Activated CD8-positive, alpha-beta memory T cell treated with anti-CD3 and anti-CD28 coated beads for 24 hours (primary cell): ENCODE measurements at places on chromosomes 3 and 15.

DNA sequence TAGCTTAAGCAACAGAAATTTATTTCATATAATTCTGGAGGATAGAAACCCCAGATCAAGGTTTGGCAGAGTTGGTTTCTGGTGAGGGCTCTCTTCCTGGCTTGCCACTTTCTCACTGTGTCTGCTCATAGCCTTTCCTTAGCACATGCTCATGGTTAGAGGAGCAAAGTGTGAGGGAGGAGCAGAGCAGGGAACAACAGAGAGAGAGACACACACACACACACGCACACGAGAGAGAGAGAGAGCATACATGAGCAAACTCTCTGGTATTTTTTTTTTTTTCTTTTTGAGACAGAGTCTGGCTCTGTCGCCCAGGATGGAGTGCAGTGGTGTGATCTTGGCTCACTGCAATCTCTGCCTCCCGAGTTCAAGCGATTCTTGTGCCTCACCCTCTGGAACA, 36.8 kb upstream of the ZDHHC23 start:
- DNase-seq: no peak

GRCh38 chr3:149541091-149541491, 66.6 kb downstream of the TM4SF4 start:
- DNase-seq: no peak

- no peak for DNase-seq
Observed at GRCh38 chr15:28246605-28247004, 75.4 kb downstream of the HERC2 start.

DNA sequence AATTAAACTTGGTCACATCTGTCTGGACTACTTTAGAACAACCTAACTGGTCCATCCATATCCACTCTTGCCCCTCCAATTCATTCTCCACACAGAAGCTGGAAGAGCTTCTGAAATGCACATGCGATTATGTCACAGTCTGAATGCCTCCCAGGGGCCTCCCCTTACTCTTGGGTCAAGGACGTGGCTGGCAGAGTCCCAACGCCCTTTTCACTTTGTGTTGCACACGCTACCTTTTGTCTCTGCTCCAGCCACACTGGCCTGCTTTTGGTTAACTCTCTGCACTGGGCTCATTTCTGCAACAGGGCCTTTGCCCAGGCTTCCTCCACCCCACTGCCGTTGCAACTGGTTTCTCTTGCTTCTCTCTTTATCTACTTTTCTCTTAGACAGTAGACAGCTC, 245.2 kb downstream of the IL20RB start:
- no peak for DNase-seq

DNA sequence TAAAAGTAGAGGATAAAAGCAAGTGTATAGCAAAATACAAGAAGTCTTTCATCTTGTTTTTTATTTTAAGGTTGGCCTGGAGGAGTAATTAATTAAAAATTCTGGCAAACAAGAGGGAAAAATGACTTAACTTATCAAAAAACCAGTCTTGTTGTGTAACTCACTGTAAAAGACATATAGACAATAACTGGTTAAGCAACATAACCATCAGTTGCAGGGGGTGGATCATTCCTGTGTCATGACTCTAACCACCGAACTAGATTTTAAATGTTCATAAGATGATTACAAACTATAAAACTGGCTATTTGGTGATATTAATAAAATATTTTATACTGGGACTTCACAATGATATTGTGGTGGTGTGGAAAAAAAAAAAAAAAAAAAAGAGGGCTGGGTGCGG, 130.6 kb downstream of the STAG1 start:
- no peak for DNase-seq

GRCh38 chr3:189398656-189399055, 226.9 kb downstream of the TPRG1 start:
- DNase-seq: no peak

DNA sequence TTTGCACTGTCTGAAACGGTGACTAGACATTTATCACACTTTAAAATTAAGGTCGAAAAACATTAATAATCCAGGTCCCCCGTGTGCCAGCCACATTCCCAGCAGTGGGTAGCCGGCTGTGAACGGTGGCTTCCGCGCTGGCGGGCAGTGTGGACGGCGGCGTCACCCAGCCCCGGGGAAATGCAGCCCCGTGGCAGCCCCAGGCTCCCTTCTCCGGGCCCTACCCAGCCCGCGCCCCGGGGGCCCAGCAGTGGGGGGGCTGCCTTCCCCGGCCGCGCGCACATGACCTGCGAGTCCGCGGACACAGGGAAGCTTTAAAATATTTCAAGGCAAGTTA, 25.3 kb downstream of the GABRA5 start:
- no peak for DNase-seq

GRCh38 chr3:119357190-119357589, 63.0 kb downstream of the ARHGAP31 start:
- DNase-seq: no peak

DNA sequence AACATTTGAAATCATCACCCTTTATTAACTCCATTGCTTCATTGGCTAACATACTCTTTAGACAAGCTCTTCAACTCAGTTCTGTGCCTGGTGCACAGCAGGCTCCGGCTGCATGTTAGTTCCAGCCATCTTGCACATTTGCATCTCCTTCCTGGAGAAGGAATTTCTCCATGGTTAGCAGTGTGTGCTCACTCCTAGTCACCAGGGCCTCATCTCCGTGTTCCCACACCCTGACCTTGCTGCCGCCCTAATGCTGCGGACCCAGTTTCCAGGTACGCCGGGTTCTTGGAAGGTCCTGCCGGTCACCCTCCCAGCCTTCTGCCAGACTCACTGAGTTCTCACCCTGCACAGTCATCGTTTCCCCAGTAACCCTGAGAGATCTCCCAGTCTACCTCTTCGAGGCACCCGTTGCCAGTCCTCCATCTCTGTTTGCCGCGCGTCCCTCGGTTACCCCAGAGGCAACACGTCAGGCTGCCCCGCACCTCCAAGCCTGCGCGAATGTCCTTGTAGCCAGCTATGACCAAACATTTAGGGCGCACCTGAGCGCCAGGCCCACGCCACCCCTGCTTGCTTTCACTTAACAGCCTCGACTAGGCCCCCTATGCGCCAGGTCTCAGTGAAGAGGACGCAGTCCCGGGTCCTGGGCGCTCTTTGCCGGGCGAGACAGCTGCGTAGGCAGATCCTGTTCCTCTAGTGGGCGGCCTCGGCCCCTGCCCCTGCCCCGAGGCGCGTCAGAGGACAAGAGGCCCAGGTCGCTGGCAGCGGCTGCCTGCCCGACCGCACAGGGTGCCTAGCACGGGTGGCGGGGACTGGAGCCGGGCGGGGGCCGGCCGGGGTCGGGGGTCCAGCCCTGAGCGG, 747 bp upstream of the ZNF592 start:
- peak; percentile 91 for DNase-seq

- no peak for DNase-seq
Observed at GRCh38 chr15:69114331-69114928, 46.0 kb upstream of the GLCE start.

GRCh38 chr15:36658312-36658711, 78.9 kb downstream of the CDIN1 start:
- no peak for DNase-seq

DNA sequence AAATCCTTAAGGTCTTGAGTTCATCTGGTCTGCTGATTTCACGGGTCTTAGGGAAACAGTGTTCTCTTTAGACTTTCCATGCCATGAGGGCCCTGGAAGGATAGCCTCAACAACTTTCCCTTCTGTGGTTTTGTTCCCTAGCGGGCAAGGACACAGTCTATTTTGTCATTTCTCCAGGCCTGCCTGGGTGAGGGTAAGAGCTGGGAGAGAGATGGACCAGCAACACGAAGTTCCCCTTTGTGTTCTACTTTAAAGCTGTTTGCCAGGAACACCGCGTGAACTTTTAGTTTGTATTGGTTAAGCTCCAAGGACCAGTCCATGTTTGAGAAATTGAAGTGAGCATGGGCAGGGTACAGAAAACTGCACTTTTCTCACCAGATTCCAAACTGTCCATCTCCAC, 20.9 kb downstream of the ST3GAL6 start:
- no peak for DNase-seq

GRCh38 chr3:169999433-169999832, 32.8 kb downstream of the SEC62 start:
- no peak for DNase-seq

GRCh38 chr3:31278532-31278931, 254.2 kb upstream of the STT3B start:
- DNase-seq: no peak

GRCh38 chr3:189144645-189145044, 27.1 kb upstream of the TPRG1 start:
- no peak for DNase-seq

- no peak for DNase-seq
Observed at GRCh38 chr15:31309893-31310606, 16.6 kb upstream of the KLF13 start.

DNA sequence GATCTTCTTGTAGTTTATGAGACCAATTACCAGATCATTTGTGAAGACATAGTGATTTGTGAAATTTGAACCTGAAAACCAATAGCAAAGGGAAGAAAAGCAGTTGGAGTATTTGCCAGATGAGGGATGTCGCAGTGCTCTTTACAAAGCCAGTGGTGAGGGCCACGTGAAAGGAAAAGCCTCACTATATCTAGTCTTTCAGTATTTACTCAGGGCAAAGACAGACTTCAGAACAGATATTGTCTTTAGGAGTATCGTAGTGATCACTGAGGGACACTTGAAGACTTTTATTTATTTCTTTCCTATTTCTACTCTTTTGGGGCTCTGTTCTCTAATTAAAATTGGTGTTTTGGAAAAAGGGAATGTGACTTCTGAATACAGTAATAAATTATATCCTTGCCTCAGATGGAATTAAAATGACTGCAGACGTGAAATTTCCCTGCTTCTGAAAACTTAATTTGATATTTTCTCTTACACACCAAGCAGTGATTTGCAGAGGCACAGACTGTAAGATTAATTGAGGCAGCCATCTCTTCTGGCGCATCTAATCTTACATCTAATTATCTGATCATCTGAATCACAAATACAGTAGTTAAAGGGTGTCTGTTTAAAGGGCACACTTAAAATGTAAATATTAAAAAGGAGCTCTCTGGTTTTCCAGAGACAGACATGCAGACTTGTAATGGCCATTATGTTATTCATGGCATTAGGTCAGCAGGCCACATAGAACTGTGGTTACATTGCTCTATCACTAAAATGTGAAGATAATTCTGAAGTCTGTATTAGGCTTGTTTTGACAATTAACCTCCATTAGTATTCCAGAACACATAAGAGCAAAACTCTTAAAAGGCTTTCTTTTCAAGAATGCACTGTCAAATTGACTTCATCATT, 193.0 kb upstream of the GOLIM4 start:
- no peak for DNase-seq

DNA sequence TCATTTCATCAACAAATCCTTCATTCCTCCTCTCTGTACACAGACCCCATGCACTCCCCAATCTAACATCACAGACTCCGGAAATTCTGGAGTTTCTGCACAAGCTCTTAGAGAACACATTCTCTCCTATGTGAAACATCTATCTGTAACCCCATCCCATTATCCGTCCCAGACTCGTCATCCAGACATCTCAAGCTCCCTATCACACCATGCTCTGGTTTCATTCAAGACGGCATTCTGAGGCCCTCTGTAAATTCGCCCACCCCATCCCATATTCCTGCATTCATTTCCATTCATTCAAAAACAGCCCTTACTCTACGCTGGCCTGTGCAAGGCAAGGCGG, 575 bp downstream of the LEO1 start:
- DNase-seq: no peak

- no peak for DNase-seq
Observed at GRCh38 chr3:119831941-119832371, 50.1 kb downstream of the NR1I2 start.

GRCh38 chr15:82950746-82951370, 1.7 kb downstream of the HOMER2 start:
- DNase-seq: no peak

DNA sequence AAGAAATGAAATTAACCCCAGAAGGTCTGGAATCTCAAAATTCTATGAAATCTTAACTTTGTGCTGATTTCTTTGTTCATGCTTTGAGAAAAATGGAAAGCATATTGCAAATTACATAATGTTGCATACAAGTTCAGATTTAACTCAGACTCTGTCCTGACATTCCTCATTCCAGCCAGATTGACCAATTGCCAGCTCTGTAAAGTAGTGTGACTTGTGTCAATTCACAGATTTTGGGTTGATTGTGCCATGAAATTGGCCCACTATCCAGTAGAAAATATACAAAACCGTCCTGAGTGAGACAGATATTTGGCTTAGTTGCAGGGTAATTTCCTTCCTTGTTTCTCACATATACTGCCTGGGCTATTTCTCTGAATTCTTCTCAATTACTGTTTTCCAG, 1312.6 kb downstream of the ROBO1 start:
- no peak for DNase-seq
